ENCODE measurements at places on chromosomes 6 and 20. TPM values are rescaled to one million over a fixed set of nuclear protein-coding genes. Genes with fewer than 3 reads are reported as not detected.

LINC00237 gene
- polyA plus RNA-seq: not detected

PROKR2 gene
- polyA plus RNA-seq: not detected

NRM gene
- 14.2 TPM for polyA plus RNA-seq

HRH3 gene
- polyA plus RNA-seq: not detected

TCF21 gene
- polyA plus RNA-seq: 28.8 TPM

LY6G6D gene
- polyA plus RNA-seq: not detected

ID4 gene
- polyA plus RNA-seq: 17.9 TPM

CD109 gene
- polyA plus RNA-seq: 3.7 TPM

C6orf89 gene
- 25.7 TPM for polyA plus RNA-seq

MOXD1 gene
- 11.6 TPM for polyA plus RNA-seq

DNA sequence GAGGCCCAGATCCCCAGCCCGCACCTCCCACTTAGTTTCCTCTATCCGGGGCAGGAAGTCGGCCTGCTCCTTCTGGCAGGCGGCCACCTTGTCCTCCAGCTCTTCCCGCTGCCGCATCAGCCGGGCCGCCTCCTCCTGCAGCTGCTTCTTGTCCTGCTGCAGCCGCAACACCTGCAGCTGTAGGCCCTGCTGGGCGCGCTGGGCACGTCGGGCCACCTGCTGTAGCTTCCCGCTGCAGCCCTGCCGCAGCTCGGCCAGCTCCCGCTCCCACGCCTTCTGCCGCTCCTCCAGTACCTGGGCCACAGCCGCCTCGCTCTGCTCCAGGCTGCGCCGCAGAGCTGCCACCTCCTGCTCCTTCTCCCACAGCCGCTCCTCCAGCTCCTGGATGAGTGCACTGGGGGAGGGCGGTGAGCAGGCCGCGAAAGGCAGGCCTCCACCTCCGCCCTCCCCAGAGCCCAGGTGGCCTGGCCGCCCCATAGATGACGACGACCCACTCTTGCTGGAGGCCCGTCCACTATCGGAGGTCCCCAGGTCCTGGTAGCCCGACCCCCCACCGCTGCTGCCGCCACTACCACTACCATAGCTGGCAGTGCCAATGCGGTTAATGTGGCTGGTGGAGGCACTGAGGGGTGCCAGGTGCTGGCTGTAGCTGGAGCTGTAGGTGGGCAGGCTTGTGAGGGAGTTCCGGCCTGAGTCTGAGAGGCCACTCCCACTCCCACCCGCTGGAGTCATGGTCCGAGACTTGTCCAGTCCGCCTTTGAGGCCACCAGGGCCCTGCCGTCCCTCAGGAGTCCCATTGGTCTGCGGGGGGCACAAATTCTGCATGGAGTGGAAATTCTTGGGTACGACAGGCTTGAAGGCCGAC, 6.0 kb upstream of the FASTKD5 start:
- DNase-seq: no peak

DNA sequence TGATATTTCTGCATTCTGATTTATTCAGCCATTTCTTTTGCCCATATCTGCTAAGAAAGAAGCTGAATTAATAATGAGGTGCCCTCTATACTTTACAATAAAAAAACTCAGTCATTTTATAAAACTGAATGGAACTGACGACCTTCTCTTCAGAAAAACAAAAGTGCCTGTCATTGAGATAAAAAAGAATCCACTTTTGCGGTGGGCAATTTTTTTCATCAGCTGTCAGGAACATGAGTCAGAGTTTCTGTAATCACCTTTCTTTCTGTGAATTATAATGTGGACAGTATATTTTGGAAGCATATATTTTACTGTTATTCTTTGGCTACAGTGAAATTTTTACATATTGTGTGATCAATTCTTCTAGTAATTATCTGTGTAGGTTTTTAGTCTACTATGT, 33.4 kb downstream of the IL20RA start:
- DNase-seq: no peak

DNA sequence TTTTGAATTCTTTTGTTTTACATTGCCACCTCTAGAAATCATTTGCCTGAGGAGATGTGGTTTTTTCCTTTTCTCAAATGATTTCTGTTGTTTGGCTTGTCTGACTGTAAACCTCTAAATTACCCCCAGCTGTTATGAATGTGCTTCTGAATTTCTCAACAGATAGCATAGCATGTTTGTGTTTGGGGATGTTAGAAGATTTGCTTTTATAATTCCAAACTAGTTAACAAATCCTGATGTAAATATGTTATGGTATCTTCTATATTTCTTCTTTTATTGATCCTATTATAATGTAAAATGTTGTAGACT, 31.6 kb upstream of the EZR start:
- DNase-seq: no peak

DNA sequence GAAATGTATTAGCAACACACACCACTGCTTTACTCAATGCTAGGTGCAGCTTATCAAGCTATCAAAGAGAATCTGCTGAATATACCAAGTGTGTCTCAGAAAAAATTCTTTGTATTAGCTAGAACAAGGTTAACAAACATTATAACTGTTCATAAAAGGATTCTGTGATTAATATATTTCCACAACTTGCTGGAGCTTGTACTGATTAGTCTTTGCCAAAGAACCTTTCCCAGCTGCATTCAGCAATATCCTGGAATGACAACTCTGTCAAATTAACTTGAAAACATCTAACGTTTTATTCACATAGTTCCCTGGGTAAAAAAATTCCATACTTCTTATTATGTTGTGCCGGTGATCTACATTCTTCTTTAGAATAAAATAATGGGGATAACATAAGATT, 252.7 kb downstream of the FOXC1 start:
- no peak for DNase-seq

DNA sequence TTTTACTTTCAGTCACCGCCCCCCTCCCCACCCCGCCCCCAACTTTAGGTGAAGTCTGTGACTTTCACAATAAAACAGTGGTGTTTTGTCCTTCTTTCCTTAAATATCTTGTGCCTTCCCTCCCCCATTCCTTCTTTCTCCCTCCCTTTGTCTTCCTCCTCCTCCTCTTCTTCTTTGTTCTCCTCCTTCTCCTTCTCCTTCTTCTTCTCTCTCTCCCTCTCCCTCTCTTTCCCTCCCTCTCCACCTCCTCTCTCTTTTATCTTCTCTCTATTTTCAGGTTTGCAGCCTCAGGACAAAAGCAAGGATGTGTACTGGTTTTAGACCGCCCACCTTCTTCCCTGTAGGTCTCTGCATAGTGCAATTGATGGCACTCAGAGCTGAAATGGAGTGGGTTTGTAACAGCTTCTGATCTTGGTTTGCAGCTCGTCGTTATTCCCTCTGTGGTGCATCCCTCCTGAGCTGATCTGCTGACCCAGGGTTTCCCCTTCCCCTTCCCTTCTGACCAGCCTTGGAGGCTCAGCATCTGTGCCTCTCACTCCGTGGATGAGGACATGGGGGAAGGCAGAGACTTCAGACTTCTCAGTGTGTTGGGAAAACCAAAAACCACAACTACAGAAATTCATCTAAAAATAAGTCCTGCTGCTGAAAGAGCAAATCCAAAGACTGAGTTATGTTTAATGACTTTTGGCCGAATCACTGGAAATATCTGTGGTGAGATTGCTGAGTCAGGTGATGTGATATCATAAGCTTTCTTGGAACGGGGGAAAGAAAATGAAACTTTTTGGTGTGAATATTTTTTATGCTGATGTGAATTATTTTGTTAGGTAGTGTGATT, 6.9 kb downstream of the VGLL2 start:
- no peak for DNase-seq

- DNase-seq: no peak
Measured at GRCh38 chr6:12941422-12941821, 224.9 kb downstream of the PHACTR1 start.

DNA sequence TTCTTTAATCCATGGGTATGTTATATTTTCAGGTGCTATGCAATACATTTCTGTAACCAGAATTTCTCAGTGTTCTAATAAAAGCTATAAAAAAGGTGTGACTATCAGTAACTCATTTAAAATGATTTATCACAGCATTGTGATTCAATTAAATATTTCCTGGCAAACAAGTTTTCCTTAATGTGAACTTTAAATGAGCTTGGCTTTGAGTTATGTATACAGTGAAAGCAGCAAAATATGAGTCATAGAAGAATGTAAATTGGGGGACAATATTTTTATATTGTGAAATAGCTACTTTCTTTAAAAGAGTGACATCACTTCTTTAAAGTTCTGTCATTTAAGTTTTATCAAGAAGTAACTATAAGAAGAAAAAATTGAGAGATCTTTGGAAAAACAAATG, 484.9 kb upstream of the MAN1A1 start:
- DNase-seq: no peak

- DNase-seq: no peak
Measured at GRCh38 chr6:42569102-42570028, 5.5 kb downstream of the UBR2 start.

DNA sequence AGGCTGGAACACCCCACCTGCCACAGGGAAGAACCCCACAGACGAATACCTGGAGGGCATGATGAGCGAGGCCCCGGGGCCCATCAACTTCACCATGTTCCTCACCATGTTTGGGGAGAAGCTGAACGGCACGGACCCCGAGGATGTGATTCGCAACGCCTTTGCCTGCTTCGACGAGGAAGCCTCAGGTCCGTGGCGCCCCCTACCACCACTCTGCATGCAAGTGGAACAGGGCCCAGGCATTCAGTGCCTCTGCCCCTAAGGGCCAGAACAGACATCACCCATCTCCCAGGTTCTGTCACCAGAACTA, 6.6 kb downstream of the MYL9 start:
- DNase-seq: no peak

GRCh38 chr6:142881290-142881689, 63.7 kb downstream of the HIVEP2 start:
- DNase-seq: no peak

GRCh38 chr6:144008120-144008811, at the start of gene PLAGL1:
PLAGL1 (minus strand) TSS chr6:144008259; CDS start chr6:143948136, 60,123 bp downstream.
- DNase-seq: peak; percentile 78

DNA sequence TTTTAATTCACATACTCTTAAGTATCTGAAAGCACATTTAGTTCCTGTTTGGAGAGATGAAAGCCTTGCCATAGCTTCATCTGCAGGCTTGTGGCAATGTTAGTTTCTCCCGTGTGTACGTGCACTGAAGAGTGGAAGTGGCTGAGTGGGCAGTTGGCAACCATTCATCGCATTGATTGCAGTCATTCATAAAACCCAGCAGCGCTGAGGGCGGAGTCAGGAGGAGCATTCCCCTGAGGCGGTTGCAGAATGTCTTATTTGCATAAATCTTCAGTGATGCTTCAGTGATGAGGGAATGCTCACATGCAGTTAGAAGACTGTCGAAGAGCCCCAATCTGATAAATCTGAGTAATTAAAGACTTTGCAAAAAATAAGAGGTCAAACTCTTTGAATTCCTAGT, 79.1 kb downstream of the RIMS1 start:
- no peak for DNase-seq

- no peak for DNase-seq
Measured at GRCh38 chr6:145816392-145816791, 1.8 kb upstream of the FBXO30 start.

- DNase-seq: no peak
Measured at GRCh38 chr6:137933696-137934095, 66.6 kb downstream of the TNFAIP3 start.

GRCh38 chr6:129184324-129184723, 301.4 kb downstream of the LAMA2 start:
- no peak for DNase-seq

DNA sequence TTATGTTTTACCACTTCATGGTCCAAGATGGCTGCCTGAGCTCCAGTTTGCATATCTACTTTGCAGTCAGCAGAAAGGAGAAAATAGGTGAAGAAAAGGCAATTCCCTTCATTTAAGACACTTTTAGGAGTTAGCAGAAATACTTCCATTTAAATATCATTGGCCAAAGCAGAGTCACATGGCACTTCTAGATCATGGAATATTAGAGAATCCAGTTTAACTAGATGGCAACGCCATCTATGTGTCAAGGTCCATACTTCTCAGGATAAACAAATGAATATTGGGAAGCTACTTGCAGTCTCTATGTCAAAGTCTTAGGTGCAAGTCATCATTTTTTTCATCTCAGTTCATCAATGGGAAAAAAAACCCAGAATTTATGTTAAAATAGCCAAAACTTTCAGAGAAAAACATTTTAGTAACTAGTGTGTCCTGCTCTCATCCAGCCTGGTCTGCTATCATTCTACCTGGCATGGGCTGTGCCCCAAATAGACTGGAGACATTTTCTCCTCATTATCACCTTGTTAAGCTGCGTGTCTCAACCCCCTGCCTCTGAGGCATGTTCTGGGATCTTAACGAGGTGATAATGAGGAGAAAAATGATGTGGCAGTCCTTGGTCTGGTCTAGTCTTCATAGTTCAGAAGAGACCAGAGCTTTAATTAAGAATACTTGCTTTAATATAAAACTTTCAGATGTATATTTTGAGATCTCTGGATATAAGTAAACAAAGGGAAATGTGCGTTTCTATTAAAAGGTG, 227.3 kb downstream of the TBX18 start:
- no peak for DNase-seq

- DNase-seq: no peak
Measured at GRCh38 chr6:27742833-27743573, 169.2 kb downstream of the OR2B2 start.

- no peak for DNase-seq
Measured at GRCh38 chr6:52254731-52255378, 10.6 kb upstream of the IL17F start.

- peak; percentile 15 for DNase-seq
Measured at GRCh38 chr20:43459022-43459942, 1.6 kb downstream of the SRSF6 start.

DNA sequence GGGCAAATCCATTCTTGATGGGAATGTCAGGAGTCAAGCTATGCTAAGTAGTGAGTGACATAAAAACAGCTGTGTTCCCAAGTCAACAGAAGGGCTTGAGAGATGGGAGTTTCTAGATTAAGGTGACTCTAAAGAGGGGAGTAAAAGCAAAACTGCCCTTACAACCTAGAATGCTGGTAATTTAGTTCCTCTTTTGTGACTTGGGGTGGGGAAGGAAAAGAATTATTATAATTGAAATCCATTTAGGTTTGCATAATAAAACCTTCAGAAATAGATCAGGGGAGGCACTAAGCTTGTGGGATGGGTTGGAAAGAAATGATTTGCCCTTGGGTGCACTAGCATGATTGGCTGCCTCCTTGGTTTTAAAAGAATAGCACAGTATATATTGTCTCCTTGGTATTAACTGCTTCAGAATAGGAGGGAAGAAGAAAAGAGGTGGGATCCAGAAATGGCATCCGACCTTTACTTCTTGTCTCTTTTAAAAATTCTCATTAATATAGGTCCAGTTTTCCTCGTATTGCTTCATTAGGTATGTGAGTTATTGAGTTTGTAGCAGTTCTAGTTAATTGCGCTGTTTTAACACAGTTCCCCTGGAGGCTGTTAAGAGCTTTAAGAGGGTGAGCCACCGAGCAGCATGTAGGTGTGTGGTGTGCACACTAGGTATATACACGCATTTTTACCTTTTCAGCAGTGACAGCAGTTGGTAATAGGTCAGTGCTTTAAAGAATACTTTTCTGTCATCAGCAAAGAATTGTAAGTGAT, 95.3 kb upstream of the VSTM2L start:
- DNase-seq: no peak

- DNase-seq: no peak
Measured at GRCh38 chr6:148983966-148984365, 237.1 kb downstream of the UST start.

- no peak for DNase-seq
Measured at GRCh38 chr6:8084586-8084985, 17.8 kb downstream of the EEF1E1 start.

GRCh38 chr6:13026557-13026956, 301.8 kb downstream of the TBC1D7 start:
- no peak for DNase-seq
